T1000 (cell line): ENCODE measurements at places on chromosomes 13 and 19.

DNA sequence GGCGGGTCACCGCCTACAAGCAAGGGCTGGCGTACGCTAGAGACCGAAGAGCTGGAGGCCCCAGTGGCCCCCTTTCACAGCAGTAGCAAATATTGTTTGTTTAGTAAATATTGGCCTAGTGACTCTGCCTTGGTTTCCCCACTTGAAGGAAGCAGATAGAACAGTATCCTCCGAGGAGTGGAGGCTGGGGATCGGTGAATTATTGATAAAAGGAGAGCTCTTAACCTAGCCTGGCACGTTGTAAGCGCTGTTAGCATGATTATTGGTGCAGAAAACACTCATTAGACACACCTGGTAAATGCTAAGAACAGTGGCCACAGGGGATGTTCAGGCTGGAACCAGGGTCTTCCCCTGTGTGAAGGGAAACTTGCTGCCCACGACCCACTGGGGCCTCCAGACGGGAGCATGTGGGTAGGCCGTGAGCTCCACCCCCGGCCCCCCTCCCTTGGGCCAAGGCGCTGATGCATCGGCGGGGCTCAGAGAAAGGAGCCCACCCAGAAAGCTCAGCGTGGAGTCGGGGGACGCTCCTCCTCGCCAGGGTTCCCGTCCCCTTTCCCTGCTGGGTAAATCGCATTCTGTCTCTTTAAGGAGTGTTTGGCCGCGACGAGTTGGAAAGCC is 2.3 kb downstream of the IER2 start:
- no peak for DNase-seq

GRCh38 chr13:51620165-51620983 is 36.1 kb downstream of the WDFY2 start:
- DNase-seq, result no peak

DNA sequence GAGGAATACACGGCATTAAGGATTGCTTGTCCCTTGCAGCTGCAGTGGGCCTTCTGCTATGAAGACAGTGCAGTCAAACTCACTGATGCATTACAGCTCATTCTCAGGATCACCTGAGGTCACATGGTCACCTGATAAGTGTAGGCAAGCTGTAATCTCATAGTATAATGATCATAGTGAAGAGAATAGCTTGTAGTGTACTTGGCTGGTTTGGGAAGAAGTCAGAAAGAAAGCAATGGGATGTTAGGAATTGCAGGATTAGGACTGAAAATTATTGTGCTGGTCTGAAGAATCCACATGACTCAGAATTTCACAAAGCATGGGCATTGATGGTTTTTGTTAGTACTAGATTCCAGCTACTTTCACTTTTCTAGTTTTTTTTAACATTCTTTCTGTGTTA is 76.7 kb downstream of the MBNL2 start:
- DNase-seq, result no peak

DNA sequence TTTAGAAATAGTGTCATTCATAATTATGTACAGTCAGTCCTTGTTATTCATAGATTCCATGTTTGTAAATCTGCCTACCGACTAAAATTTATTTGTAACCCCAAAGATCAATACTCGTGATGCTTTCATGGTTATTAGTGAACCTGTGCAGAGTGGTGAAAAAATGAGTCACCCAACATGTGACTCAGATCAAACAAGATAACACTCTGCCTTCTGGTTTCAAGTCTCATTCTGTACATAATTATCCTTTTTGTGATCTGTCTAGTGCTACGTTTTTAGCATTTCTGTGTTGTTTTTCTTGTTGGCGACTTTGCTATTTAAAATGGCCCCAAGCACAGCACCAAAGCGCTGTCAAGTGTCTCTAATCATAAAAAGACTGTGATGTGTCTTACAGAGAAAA is 274.7 kb downstream of the SUCLA2 start:
- DNase-seq, result no peak
